ENCODE measurements at places on chromosomes 1 and 21.

DNA sequence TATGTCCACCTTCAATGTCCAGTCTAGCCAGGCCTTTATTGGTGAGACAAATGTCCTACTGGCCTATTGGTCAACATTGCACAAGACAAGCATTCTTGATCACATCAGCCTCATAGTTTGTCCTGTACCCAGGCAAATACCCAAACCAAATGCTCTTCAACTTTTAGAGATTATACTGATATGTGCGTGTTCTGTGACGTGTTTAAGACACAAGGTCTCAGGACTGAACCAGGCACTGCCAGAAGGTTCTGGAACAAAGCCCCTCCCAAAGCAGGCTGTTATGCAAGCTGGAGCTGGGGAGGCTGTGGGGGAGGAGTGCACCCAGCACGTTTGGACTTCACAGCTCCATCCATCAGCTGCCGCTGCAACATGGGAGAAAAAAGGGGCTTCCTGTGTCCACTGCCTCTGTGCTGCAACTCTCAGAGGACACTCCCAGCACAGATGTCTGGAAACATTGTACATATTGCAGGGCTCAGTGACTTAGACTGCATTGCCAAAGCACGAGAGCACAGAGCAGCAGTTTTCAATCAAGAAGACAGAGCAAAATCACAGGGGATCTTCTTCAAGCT, 45.9 kb downstream of the NID1 start:
- no peak for DNase-seq

GRCh38 chr1:192951691-192952460, 107.3 kb downstream of the UCHL5 start:
- no peak for DNase-seq

DNA sequence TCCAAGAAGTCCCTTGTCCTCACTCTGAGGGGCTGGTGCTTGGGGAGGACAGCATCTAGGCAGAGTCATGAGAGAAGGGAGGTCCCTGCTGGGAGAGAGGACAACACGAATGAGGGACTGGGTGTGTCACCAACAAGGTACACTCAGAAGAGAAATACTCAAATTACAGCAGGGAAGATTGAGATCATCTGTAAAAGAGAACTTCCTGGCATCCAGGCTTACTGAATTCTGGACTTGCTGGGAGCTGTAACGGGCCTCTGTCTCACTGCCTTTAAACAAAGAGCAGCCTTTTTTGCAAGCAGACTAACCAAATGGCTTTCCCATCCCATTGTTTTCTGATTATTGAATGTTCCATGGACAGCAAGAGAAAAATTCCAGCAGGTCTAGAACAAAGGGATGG, 195.7 kb upstream of the RAB4A start:
- no peak for DNase-seq

GRCh38 chr1:172944931-172945330, 105.8 kb downstream of the TNFSF18 start:
- DNase-seq = no peak

DNA sequence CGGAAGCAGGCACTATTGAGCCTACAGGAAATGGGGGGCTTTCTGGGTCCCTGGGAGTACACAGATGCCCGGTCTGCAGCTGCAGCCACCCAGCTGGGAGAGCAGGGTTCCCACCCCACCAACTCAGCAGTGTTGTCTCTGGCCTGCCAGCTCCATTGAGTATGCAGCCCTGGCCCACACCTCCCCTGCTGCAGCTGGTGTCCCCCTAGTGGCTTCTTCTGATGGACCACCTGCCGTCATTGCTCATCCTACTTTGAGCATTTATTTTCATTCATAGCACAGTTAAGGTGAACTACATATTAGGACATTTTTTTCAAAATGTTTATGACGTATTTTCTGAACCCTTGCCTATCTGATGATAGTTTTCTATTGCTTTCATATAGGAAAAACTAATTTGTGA, 189.8 kb upstream of the LYPLAL1 start:
- DNase-seq = no peak

GRCh38 chr21:39362733-39363132, 13.8 kb upstream of the HMGN1 start:
- DNase-seq = no peak

- no peak for DNase-seq
These were observed 40.2 kb downstream of the RASAL2 start for GRCh38 chr1:178134061-178134460.
